ENCODE measurements at places on chromosomes 5 and 9.

DNA sequence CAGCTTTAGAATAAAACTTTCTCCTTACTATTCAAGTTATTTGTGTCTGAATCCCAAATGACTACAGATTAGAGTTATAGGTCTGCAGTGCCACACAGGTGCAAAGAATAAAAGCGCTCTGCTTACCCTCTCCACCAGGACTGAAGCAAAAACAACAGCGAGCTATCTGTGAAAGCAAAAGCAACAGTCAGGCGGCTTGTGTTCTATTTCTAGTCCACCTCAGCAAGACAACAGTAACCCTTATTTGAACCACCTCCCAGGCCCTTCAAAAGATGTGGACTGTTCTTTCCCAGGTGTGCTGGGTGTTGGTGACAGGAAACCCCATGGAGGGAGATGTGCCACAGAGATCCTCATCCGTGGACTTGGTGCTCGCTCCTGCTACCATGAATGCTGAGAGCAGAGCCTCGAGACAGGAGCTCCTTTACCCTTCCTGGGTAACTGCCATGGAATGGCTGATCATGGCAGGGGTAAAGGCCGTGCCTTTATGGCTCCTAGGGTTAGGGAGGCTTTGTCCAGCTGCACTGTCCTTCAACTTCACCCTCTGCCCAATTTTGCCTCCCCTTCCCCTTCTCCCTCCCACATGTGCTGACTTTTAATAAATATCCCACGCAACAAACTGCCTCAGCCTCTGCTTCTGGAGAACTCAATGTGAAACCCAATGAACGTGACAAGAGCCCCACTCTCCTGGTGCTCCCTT, 108.6 kb downstream of the SERINC5 start:
- DNase-seq = no peak

DNA sequence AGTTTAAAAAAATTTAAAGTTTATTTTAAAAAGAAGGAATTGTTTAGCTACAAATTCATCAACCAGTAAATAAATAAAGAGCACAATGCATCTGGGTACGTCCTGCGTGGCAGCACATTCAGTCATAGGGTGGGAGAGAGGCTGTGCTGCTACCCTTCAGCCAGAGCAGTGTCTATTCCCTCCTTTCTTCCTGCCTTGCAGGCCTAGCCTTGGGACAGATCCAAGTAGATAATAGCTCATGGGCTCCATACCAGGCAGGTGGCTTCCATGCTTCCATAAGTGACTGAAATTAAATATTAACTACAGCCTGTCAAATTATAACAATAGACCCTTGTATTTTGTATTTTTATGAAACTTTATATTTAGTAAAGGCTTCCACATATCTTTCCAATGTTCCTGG, 408.3 kb upstream of the RGMB start:
- no peak for DNase-seq

DNA sequence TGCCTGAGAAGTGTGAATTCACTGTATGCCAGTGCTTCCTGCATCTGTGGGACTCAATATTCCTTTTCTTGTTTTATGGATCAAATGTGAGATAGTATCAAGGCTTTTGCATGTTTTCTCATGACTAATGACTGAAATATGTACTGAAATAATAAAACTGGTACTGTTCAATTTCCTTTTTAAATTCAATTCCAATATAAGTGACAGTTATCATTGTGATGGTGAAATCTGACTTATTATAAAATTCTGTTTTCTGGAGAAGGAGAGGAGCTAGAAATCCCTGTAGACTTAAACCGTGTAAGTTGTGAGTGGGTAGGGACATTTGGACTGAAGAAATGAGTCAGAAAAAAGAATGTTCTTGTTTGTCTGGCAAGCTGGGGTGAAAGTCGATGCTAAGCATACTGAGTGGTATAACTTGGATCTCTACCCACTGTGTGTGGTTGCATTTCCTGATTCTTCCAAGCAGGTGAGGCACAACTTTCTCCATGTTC, 245.2 kb downstream of the EFNA5 start:
- DNase-seq = no peak

DNA sequence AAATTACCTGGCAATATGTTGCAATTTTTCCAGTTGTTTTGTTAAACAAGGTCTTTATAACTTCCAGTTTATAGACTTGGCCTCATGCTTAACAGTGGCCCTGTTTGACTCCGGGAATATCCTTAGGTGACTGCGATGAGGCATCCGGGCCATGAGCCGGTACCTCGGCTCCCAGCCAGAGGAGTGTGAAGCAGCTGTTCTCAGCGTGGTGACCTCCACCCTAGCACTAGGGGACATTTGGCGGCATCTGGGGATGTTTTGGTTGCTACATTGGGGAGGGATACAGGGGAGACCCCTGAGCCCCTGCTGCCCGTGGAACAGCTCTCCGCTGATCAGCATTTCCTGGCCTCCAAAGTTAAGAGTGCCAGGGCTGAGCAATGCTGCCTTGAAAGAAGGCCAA, 533.4 kb downstream of the IRX1 start:
- DNase-seq = no peak

DNA sequence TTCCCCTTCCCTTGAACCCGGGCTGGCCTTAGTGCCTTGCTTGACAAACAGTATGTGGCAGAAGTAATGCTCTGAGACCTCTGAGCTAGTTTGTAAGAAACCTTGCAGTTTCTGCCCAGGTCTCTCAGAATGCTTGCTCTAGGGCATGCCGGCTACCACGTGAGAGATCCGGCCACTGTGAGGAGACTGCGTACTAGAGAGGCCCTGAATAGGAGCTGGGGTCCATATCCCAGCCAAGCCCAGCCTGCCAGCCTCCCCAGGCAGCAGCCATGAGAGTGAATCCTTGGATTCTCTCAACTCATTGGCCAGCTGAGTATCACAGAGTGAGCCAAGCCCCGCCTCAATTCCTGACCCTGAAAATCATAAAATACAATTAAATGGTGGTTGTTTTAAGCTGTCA, 16.0 kb upstream of the COL15A1 start:
- DNase-seq = no peak

GRCh38 chr9:123544007-123544827, 188.2 kb downstream of the CRB2 start:
- DNase-seq = peak; percentile 50

- DNase-seq = no peak
These were observed 49.4 kb downstream of the YTHDC2 start for GRCh38 chr5:113562828-113563400.

GRCh38 chr9:1718836-1719235, 296.3 kb upstream of the SMARCA2 start:
- no peak for DNase-seq

DNA sequence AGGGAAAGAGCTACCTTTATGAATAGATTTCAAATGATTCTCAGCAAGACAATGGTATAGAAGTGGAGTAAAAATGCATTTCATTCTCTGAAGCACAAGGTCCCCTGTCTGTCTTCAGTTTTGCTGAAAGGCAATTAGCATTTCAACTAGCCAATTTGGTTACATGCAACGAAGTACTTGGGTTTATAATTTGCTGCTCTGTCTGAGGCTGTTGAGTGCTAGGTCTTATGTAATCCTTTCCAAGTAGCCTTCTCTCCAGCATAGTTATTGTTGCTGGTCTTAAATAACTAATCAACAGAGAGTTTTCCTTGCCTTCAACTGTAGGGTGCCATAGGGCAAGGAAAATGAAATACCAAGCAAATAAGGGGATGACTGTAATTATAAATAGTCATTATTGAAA, 4.5 kb downstream of the ADGRV1 start:
- no peak for DNase-seq

- DNase-seq = no peak
These were observed 65.8 kb upstream of the PDE4D start for GRCh38 chr5:59959330-59959729.

GRCh38 chr9:89725271-89725670, 120.5 kb downstream of the GADD45G start:
- DNase-seq = no peak

- DNase-seq = no peak
These were observed 212.8 kb upstream of the ADAMTSL1 start for GRCh38 chr9:18261181-18261580.

- peak; percentile 40 for DNase-seq
These were observed 265.3 kb downstream of the FSTL4 start for GRCh38 chr5:133347039-133347438.

GRCh38 chr9:85713897-85714296, 27.9 kb downstream of the AGTPBP1 start:
- no peak for DNase-seq

DNA sequence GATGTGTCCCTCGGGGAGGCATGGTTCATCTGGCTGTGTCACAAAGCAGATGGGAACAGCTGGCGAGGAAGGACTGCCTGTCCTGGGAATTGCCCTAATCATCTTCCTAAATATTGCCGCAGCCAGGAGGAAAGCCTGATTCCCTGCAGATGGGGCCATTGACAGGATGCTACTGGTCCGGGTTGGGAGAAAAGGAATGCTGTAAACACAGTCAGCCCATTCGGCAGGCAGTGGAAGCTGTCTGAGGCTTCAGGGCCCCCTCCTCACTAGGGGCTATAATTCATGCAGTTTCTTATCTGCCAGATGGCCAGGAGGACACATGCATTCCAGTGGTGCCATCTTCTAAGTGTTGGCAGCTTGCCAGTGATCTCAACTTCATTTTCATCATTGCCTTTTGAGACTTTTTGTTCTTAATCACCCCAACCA, 110.3 kb downstream of the KCNIP1 start:
- no peak for DNase-seq

DNA sequence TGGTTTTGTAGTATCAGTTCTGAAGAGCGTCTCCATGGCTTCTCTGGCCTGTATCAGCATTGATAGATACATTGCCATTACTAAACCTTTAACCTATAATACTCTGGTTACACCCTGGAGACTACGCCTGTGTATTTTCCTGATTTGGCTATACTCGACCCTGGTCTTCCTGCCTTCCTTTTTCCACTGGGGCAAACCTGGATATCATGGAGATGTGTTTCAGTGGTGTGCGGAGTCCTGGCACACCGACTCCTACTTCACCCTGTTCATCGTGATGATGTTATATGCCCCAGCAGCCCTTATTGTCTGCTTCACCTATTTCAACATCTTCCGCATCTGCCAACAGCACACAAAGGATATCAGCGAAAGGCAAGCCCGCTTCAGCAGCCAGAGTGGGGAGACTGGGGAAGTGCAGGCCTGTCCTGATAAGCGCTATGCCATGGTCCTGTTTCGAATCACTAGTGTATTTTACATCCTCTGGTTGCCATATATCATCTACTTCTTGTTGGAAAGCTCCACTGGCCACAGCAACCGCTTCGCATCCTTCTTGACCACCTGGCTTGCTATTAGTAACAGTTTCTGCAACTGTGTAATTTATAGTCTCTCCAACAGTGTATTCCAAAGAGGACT, 1.5 kb downstream of the GPR21 start:
- DNase-seq = no peak

DNA sequence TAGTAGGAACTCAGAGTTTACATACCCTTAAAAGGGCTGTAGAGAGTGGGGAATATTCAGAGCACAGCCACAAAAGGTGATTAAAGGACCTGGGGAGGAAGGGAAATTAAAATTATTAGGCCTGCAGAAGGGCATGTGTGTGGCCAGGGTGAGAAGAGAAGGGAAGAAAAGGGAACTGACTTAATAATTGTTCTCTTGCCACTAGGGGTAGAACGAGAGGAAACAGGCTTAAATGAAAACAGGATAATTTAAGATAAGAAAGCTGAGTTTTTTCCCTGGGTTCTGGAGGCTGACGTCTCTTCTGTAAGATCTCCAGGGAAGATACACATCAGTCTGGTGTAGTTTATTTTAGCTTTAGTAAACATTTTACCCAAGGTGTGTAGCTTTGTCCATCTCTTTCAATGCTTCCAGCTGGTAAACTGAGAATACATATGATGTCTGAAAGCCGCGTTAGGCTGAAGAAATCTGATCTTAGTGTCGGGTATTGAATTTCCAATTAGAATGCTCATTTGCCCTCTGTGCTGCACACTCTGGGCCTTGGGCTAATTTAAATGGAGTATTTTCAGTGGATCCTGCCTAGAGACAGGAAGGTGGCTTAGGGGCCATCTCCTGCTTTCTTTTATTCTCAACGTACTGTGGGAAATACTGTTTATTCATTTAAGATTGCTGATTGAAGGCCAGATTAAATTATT, 416.8 kb downstream of the TMEM38B start:
- no peak for DNase-seq

DNA sequence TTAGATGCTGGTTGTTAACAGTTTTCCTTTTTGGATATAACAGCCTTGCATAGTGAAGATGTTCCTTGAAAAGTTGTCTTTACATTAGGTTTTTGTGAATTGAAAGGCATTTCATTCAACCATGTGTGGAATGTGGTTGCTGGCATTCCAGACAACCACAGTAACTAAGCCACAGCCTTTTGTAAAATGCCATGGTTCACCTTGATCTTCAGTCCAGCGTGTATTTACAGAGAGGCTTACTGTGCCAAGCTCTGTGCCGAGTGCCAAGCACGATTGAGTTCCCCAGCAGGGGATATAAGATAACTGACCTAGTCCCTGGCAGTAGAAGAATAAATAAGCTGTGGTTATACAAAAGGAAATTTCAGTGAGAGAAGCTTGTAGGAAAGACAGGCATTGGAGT, 4.9 kb downstream of the EXOSC2 start:
- no peak for DNase-seq

DNA sequence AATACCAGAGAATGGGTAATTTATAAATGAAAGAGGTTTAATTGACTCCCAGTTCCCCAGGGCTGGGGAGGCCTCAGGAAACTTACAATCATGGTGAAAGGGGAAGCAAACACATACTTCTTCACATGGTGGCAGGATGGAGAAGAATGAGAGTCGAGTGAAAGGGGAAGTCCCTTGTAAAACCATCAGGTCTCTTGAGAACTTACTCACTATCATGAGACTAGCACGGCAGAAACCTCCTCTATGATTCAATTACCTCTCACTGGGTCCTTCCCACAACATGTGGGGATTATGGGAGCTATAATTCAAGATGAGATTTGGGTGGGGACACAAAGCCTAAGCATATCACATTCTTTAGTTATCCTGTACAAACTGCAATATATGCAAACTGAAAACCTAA, 609.4 kb downstream of the MTRR start:
- no peak for DNase-seq

- DNase-seq = no peak
These were observed 43.0 kb upstream of the SLC46A2 start for GRCh38 chr9:112933696-112934095.

GRCh38 chr9:38338342-38339018, 54.0 kb upstream of the ALDH1B1 start:
- no peak for DNase-seq

DNA sequence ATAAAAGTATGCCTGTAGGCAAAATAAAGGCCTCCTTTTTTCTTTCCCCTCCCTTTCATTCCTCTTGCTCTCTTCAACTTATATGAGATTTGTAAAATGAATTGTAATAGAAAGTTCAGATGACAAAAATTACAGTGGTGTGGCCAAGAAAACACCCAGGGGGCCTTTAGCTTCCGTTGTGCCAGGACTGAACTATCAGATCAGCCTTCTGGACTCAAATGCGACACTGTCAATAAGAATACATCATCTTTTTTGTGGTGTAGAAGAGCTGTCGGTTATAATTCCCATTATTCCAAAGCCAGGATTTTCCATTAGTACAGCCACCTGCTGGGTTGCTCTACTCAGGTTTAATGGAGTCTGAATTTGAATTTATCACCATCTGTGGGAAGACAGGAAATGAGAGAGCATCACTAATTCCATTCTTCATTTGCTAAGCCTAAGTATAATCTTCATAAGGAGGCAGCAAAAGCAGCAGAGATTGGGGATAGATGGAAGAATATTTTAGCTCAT, 443.4 kb downstream of the ANXA1 start:
- DNase-seq = no peak

- DNase-seq = no peak
These were observed 123.5 kb upstream of the ICE1 start for GRCh38 chr5:5298841-5299541.
